ENCODE measurements at places on chromosomes 12 and 14. TPM values are rescaled to one million over a fixed set of nuclear protein-coding genes. Genes with fewer than 3 reads are reported as not detected.

DNA sequence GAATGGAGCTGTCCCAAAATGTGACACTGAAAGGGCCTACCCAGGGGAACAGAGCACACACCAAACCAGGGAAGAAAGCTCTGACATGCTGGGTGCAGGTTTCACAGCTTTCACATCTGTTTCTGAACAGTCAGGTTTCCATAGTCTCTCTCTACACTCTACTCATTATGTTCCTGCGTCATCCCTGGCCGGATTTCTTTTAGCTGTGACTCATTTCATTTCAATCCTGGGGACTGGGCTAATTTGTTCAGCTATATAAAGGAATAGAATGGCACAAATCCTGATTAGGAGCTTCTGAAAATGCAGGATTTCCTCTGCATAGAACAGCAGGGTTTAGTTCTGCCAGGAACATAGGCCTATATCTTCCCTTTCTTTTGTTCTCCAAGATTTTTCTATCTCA lies 649.8 kb downstream of the RPS29 start:
- H3K4me1 ChIP-seq, result no peaks in the 10 kb centered on the region
- no peak for DNase-seq
- H3K27me3 ChIP-seq, result no peaks in the 10 kb centered on the region
- H3K27ac ChIP-seq, result no peak overlapping the region

DNA sequence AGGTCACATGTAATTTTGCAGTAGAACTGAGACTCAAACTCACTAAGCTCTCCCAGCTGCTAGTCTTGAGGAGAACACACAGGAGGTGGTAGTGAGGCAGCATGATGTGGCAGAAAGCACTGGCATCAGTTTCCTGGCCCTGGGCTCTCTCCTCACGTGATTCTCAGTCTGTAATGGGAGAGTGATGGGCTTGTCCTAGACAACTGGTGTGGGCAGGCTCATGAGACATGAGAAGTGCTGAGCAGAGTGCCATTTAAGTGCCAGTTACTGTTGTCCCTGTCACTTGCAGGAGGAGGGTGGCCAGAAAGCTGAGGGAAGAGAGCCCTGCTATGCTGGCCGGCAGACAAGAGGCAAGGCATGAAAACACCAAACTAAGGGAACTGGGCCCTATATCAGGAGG lies 48.5 kb upstream of the OVCH1 start:
- peaks cover 2% of the 10 kb centered on the region for H3K27me3 ChIP-seq
- no peak overlapping the region for H3K27ac ChIP-seq
- no peak overlapping the region for H3K4me3 ChIP-seq
- no peaks in the 10 kb centered on the region for H3K36me3 ChIP-seq
- no peak for DNase-seq
- no peaks in the 10 kb centered on the region for H3K4me1 ChIP-seq

- no peaks in the 10 kb centered on the region for H3K4me1 ChIP-seq
- H3K27ac ChIP-seq, result no peak overlapping the region
- no peak overlapping the region for H3K4me3 ChIP-seq
- H3K27me3 ChIP-seq, result peaks cover under 1% of the 10 kb centered on the region
- H3K36me3 ChIP-seq, result no peaks in the 10 kb centered on the region
Measured at GRCh38 chr12:29595071-29595755, 97.7 kb upstream of the OVCH1 start.

DNA sequence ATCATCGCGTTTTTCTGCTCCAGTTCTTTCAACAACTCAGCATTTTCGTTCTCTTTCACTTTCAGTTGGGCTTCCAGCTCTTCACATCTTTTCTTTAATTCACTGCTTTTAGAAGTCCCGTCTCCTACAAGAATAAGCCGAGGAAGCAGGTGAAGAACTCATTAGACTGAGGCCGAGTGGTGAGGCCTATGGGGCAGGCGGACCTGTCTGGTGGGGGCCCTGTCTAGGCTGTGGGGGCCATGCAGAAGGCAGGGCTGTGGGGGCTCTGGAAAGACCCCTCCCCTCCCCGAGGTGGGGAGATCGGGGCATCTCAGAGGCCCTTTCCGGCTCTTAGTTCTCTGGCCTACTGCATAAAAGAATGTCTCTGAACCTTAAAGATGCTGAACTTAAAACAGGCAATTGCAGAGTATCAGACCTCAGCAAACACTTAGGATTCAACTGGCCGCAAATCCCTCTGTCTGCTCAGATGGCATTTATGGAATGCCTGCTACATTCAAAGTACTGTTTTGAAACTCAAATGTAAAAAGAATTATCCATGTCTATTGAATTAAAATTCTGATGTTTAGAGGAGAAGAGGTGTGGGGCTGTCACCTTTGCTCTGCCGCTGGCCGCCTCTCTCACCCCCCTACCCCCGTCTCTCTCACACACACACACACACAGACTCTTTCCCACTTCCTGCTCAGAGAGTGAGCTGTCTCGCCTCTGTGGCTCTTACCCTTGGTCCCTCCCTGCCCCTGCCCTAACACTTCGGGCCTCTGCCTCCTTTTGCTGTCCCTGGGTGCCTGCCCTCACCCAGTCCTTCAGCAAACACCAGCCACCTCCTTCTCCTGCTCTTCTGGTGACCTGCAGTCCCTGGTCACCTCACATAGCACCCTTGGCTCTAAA lies 34.7 kb downstream of the CCDC92 start:
- peaks cover 24% of the 10 kb centered on the region for H3K4me1 ChIP-seq
- peaks cover 7% of the 10 kb centered on the region for H3K36me3 ChIP-seq
- peak; percentile 73 for DNase-seq
- H3K27me3 ChIP-seq, result no peaks in the 10 kb centered on the region

DNA sequence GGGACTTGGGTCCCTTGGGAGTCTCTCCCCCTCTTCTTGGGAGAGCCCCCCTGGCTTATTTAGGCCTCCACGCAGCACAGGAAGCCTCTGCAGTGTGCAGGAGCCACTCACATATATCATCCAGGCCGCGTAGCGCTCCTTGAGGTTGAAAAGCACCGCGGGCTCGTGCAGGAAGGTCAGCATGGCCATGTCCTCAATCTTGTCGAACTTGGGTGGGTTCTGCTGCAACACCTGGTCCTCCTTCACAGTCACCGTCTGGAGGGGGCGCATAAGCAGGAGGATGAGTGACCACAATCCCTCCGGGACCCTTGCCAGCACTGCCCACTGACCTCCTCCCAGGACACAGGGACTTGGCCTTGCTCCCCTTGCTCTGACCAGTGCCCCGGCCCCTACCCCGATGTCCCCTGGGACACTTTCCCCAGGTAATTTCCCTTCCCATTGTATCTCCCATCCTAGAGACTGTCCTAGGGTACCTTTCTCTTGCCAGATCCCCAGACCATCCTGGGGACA lies 2.5 kb downstream of the MYH6 start:
- no peaks in the 10 kb centered on the region for H3K36me3 ChIP-seq
- no peaks in the 10 kb centered on the region for H3K27me3 ChIP-seq
- no peaks in the 10 kb centered on the region for H3K4me1 ChIP-seq
- no peak for DNase-seq
- no peak overlapping the region for H3K27ac ChIP-seq

DNA sequence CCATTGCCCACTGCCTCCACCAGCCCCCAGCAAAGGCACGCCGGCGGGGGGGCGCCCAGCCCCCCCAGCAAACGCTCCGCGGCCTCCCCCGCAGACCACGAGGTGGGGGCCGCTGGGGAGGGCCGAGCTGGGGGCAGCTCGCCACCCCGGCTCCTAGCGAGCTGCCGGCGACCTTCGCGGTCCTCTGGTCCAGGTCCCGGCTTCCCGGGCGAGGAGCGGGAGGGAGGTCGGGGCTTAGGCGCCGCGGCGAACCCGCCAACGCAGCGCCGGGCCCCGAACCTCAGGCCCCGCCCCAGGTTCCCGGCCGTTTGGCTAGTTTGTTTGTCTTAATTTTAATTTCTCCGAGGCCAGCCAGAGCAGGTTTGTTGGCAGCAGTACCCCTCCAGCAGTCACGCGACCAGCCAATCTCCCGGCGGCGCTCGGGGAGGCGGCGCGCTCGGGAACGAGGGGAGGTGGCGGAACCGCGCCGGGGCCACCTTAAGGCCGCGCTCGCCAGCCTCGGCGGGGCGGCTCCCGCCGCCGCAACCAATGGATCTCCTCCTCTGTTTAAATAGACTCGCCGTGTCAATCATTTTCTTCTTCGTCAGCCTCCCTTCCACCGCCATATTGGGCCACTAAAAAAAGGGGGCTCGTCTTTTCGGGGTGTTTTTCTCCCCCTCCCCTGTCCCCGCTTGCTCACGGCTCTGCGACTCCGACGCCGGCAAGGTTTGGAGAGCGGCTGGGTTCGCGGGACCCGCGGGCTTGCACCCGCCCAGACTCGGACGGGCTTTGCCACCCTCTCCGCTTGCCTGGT lies at the start of gene CDKN1B:
TSS of gene CDKN1B (plus strand) at position 576 of the 793 bp plus-strand sequence. CDS start 472 bp downstream, outside the sequence.
- peak within 1 kb of the TSS; percentile 98 for H3K27ac ChIP-seq
- DNase-seq, result peak; percentile 90
- H3K36me3 ChIP-seq, result peaks cover 42% of the 10 kb centered on the region

GRCh38 chr14:74554742-74555362 lies 57.2 kb downstream of the LTBP2 start:
- no peaks in the 10 kb centered on the region for H3K36me3 ChIP-seq
- no peak overlapping the region for H3K27ac ChIP-seq
- no peak overlapping the region for H3K4me3 ChIP-seq
- no peak for DNase-seq
- H3K4me1 ChIP-seq, result no peaks in the 10 kb centered on the region
- no peaks in the 10 kb centered on the region for H3K27me3 ChIP-seq

DNA sequence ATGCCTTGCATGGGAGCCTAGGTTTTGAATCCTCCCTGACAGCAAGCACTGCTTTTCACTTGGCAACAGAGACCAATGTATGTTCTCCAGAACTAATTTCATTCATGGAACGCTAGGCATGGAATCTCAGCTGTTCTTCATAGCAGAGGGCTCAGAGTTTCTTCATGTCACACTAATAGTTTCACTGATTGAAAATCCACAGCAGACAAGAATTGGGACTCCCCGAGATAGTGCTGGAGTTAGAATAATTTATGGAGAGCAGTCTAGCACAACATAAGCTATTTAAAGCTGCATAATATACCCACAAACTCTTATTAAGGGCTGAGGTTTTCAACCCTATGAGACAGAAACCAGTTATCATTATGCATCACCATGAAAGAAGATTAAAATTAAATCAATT lies 342.5 kb downstream of the TMEM132D start:
- DNase-seq, result no peak
- H3K27ac ChIP-seq, result no peak overlapping the region
- no peak overlapping the region for H3K4me3 ChIP-seq
- no peaks in the 10 kb centered on the region for H3K36me3 ChIP-seq
- H3K27me3 ChIP-seq, result no peaks in the 10 kb centered on the region
- H3K4me1 ChIP-seq, result no peaks in the 10 kb centered on the region

- H3K36me3 ChIP-seq, result no peaks in the 10 kb centered on the region
- no peak overlapping the region for H3K4me3 ChIP-seq
- no peak for DNase-seq
- no peaks in the 10 kb centered on the region for H3K27me3 ChIP-seq
Measured at GRCh38 chr12:131020326-131021153, 66.8 kb downstream of the ADGRD1 start.

DNA sequence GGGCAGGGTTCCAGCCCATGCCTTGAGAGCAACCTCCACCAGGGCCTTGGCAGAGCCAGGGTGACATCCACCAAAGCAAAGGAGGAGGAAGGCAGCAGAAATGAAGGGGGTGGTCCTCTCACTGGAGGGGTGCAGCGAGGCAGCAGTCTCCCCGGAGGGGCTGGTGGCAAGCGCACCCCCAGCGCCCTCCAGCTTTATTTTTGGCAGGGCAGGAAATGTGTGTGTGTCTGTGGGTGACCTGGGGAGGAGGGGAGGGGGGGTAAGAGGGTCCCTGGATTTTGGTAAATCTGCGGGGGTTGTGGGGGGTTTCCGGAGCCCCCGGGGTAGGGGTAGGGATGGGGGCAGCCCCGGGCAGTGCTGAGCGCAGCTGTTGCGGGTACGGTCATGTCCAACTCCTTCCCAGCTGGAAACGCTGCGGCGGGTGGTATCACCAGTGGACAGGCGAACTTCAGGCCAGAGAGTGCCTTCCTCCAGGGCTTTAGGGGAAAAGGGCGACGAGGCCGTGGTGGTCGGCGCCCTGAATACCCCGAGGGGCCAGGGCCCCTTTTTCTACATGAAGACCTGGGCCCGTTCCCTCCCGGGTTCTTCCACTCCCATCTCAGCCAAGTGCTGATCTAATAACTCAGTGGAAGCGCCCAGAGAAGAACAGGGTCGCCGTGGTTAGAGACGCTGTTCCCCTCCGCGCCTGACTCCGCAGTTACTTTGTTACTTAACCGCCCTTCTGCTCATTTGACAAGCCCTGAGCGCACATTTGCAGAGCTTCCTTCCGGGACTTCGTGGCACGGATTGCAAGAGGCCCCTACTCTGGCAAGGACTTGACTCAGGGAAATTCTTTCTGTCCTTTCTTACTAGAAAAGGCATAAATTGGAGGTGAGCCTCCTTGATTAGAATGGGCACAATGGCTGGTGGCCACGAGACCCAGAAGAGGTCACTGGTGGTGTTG lies 55.2 kb downstream of the FOS start:
- peak; percentile 74 for DNase-seq
- no peaks in the 10 kb centered on the region for H3K36me3 ChIP-seq
- H3K27ac ChIP-seq, result peak overlapping the region; percentile 80
- no peaks in the 10 kb centered on the region for H3K27me3 ChIP-seq
- H3K4me3 ChIP-seq, result peak overlapping the region; percentile 58

DNA sequence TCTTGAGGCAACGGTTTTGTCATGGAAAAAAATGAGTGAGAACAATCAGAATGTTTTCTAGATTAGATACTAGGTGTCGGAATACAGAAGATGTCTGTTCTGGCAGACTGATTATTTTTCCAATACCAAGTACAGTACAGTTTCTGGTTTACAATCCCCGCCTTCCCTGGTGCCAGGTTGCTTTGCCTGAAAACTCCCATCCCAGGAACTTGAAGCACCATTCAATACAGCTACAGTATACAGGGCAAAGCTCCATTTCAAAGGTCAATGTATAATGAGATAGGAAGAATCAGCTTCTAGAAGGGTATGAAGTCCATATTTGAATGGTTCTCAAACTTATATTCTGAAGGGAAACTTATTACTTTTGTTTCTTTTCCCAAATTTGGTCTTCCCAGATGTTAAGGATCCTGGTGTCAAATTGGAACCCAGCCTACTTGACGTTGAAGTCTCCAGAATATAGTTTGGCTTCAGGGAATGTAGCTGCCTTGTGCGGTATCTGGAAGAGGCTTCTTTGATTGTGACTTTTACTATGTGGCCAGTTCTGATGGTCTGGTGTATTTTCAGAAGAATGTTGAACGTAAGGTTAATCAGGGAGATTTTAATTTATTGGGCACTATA lies 238.0 kb upstream of the ATP2B1 start:
- no peak overlapping the region for H3K4me3 ChIP-seq
- DNase-seq, result no peak
- H3K36me3 ChIP-seq, result no peaks in the 10 kb centered on the region
- H3K4me1 ChIP-seq, result peaks cover 47% of the 10 kb centered on the region
- H3K27me3 ChIP-seq, result no peaks in the 10 kb centered on the region

- peaks cover 3% of the 10 kb centered on the region for H3K36me3 ChIP-seq
- H3K27me3 ChIP-seq, result no peaks in the 10 kb centered on the region
- peaks cover 1% of the 10 kb centered on the region for H3K4me1 ChIP-seq
- H3K4me3 ChIP-seq, result no peak overlapping the region
- H3K27ac ChIP-seq, result no peak overlapping the region
- no peak for DNase-seq
Measured at GRCh38 chr12:49983892-49984291, 11.1 kb downstream of the AQP6 start.

- H3K27me3 ChIP-seq, result no peaks in the 10 kb centered on the region
- no peak overlapping the region for H3K4me3 ChIP-seq
- no peak overlapping the region for H3K27ac ChIP-seq
- H3K36me3 ChIP-seq, result peaks cover 31% of the 10 kb centered on the region
- no peaks in the 10 kb centered on the region for H3K4me1 ChIP-seq
- no peak for DNase-seq
Measured at GRCh38 chr12:49030119-49030518, 11.5 kb upstream of the PRKAG1 start.

B4GALNT1 gene
- total RNA-seq, result 1.8 TPM

MAX gene
- total RNA-seq, result 67.9 TPM

RDH16 gene
- total RNA-seq, result 0.54 TPM

RASSF9 gene
- total RNA-seq, result not detected

KERA gene
- total RNA-seq, result not detected

IL26 gene
- 0.33 TPM for total RNA-seq

PLCZ1 gene
- not detected for total RNA-seq

NID2 gene
- total RNA-seq, result not detected

Measured in activated naive CD4-positive, alpha-beta T cell treated with anti-CD3 and anti-CD28 coated beads for 36 hours (primary cell).